ENCODE measurements at places on chromosomes 7 and 10. TPM values are rescaled to one million over a fixed set of nuclear protein-coding genes. Genes with fewer than 3 reads are reported as not detected.

The VAX1 gene
- not detected for total RNA-seq

The AKR1C3 gene
- 16.4 TPM for total RNA-seq

The WDR91 gene
- 5.8 TPM for total RNA-seq

The MYL10 gene
- not detected for total RNA-seq

The CPED1 gene
- total RNA-seq: 95.9 TPM

The VSTM4 gene
- total RNA-seq: 4.7 TPM

The CYP51A1 gene
- total RNA-seq: 324 TPM

The AOAH gene
- total RNA-seq: not detected

The HTR5A gene
- not detected for total RNA-seq

DNA sequence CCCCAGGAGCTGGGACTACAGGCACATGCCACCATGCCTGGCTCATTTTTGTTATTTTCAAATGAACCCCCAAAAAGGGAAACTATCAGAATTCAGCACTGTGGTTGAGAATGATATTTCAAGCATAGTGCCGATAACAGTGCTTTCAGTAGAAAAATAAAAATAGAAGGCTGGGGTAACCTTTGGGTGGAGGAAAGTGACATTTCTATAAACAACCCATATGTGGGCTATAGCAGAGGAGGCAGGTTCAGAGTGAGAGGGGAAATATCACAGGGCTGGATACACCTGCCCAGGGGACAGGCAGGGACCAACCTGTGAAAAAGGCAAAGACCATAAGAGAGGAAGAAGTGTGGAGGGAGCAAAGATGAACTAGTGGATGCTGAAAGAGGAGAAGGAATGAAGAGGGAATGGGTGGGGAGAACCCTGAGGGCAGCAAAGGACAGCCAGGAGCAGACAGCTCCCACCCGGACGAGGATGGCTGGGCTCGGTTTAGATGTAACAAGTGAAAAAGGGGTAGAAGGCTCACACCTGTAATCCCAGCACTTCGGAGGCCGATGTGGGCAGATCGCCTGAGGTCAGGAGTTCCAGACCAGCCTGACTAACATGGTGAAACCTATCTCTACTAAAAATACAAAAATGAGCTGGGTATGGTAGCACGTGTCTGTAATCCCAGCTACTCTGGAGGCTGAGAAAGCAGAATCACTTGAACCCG, 56.5 kb downstream of the MAP3K8 start:
- DNase-seq: no peak

- no peak for DNase-seq
These were observed 103.8 kb downstream of the BUB3 start for GRCh38 chr10:123257904-123258456.

DNA sequence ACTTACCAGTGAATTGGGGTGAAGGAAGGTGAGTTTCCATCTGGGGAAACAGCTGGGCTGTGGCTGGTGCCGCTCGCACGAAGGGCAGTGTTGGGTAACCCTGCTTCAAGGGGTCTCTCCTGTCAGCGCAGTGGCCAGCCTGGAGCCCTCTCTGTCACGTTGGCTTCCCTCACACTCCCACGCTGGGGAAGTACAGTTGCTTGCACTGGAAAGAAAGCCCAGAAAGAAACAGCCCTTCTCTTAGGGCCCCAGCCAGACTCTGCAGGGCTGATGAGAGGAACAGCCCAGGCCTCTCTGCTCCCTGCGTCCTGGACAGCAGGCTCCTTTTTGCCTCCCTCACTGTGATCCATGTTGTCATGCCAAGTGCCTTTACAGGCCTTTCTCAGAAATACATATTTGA, 40.3 kb upstream of the TRIM8 start:
- DNase-seq: peak; percentile 55

DNA sequence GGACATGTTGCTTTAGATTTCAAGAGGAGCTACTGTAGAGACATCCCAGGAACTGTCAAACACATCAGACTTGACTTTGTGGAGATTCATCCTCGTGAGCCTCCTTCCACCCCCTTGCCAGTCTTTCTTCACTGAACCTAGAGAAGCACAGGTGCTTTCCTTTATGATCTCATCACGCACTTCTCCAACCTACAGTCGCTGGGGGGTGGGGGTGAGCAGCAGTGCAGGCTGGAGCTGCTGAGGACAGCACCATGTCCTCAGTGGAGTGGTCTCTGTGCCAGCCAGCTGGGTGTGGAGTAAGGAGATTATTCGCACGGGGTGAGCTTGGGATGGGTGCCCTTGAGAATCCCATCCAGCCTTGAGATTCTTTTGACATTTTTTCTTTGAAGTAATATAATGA, 88.1 kb downstream of the VOPP1 start:
- DNase-seq: no peak

- no peak for DNase-seq
These were observed 256.3 kb downstream of the GRID1 start for GRCh38 chr10:86110156-86110786.

DNA sequence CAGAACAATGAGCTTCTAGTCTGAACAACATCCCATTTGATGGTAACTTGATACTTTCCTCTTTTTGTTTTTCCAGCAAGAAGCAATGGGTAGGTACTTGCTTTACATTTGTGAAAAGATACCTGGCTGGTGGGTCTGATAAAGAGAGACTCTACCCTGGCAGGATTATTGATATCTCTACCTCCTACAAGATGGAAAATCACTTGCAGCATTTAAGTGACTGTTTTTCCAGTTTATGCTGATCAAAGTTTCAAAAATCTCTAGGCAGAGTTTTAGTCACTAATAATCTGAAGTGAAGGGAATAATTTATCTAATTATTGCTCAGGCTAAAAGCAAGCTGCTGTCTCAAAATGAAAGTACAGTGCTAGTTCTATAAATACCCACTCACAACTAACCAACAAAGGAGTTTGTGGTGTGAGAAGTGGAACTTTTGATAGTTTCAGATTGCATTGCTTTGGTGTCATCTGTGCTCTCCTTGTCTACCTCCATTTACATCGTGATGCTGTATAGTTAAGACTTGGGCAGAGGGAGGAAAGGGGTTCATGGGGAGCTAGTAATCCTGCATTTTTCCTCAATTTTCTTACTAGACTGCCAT, 86.0 kb upstream of the ANKRD1 start:
- DNase-seq: no peak

GRCh38 chr10:3783316-3783681, 1.7 kb downstream of the KLF6 start:
- peak; percentile 89 for DNase-seq

DNA sequence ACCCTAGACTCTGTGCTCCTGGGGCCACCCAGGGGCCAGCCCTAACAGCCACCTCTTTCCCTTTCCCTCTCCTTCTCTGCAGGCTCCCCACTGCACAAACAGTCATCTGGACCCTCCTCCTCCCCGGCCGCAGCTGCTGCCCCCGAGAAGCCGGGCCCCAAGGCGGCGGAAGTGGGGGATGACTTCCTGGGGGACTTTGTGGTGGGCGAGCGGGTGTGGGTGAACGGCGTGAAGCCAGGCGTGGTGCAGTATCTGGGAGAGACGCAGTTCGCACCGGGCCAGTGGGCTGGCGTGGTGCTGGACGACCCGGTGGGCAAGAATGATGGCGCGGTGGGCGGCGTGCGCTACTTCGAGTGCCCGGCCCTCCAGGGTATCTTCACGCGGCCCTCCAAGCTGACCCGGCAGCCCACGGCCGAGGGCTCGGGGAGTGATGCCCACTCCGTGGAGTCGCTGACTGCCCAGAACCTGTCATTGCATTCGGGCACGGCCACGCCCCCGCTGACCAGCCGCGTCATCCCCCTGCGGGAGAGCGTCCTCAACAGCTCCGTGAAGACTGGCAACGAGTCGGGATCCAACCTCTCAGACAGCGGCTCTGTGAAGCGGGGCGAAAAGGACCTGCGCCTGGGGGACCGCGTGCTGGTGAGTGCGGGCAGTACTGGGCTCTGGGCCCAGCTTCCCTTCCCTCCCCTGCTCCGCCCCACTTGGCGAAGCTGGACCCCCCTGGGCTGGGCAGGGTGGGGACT, 49.3 kb downstream of the CLIP2 start:
- DNase-seq: no peak

- DNase-seq: no peak
These were observed 130.9 kb upstream of the MBL2 start for GRCh38 chr10:52903397-52903938.

- no peak for DNase-seq
These were observed 147.4 kb upstream of the AGR3 start for GRCh38 chr7:17029150-17029549.

- DNase-seq: no peak
These were observed 163.3 kb upstream of the TNRC18 start for GRCh38 chr7:5586963-5587348.

GRCh38 chr7:104980841-104981671, 32.9 kb upstream of the KMT2E start:
- DNase-seq: peak; percentile 65

GRCh38 chr7:157925383-157925875, 588.6 kb downstream of the DNAJB6 start:
- DNase-seq: no peak

- DNase-seq: no peak
These were observed 16.2 kb upstream of the COL17A1 start for GRCh38 chr10:104101902-104102301.

GRCh38 chr10:122102146-122102868, 113.3 kb downstream of the TACC2 start:
- DNase-seq: no peak
